Stimulated activated CD4-positive, alpha-beta T cell treated with anti-CD3 and anti-CD28 coated beads, Interleukin-2, amount 100 ng/mL, for 48 hours (primary cell): ENCODE measurements at places on chromosomes 4 and X.

DNA sequence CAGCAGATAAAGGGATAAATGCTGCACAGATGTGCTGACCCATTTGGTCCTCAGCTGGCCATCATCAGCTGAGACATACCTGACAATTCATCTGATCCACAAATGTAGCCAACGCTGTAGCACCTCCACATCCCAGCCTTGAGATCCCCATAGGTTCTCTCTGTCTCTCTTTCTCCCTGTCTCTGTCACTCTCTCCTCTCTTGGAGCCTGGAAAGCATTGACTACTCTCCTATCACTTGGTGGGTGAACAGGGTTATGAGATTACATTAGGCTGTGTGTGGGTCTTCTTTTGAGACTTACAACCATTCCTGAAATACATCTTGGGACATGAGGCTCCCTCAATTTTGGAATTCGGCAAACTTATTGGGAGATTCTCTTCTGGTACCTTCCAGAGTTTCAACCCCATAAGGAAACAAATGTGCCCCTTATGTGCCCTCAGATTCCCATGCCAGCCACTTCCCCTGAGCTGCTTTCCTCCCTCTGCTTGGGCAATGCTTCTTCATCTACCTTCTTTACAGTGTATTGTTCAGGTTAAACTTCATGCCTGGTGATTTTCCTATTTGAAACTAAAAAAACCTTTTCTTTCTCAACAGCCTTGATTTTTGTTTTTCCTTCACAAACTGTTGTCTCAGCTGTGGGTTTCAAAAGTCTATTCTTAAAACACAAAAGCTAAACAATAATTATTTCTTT lies 29.1 kb upstream of the FGF2 start:
- DNase-seq, result no peak

- DNase-seq, result no peak
Measured at GRCh38 chr4:186642998-186643397, 80.7 kb downstream of the FAT1 start.

- DNase-seq, result no peak
Measured at GRCh38 chr4:40998675-40999358, 215.5 kb downstream of the APBB2 start.

DNA sequence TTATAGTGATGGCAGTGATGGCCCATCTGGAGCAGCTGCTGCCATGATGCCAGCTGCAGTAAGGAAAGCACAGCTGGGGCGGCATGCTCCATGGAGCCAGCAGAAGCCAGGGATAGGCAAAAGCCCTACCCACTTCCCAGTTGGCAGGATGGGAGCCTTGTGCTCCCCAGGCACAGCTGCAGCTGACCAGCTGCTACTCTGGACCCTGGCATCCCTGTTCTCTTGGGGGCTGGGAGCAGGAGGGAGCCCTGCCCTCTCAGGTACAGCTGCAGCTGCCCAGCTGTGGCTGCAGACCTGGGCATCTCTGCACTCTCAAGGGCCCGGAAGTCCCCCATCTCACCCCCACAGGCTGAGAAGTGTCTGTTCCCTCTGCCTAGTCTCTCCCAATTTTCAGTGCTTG lies 531.9 kb downstream of the PCDH18 start:
- DNase-seq, result no peak

DNA sequence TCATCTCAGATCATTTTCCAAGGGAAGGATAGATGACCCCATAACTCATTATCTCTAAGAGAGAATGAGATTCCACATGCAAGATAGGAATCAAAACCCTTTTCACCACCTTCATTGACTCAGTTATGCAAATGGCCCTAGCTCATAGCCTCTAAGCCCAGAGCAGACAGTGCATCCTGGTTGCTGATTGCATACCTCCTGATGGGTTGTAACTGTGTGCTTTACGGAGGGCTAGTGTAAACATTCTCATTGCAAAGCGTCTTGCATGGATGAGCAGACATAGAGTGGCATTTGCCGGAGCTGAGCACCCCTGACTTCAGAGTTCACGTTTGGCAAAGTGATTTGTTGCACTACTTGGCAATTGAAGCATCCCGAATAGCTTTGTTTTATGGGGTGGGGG lies 151.0 kb downstream of the VCX3A start:
- DNase-seq, result no peak

DNA sequence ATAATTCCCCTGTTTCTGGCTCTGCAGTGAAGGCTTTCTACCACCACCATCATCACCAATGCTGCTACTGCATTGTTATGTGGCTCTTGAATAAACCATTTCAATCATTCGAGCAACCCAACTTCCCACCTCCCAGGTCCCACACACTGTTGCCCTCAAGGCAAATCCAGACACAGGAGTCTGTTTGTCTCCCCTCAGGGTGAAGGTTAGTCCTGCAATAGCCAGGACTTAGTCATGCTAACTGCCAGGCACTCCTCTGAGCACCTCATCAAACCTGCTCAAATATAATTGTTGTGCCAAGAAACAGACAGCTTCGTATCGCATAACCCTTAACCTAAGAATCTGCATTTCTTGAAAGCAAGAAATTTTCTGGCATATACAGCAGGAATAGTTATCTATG lies 213.2 kb downstream of the KDR start:
- no peak for DNase-seq

DNA sequence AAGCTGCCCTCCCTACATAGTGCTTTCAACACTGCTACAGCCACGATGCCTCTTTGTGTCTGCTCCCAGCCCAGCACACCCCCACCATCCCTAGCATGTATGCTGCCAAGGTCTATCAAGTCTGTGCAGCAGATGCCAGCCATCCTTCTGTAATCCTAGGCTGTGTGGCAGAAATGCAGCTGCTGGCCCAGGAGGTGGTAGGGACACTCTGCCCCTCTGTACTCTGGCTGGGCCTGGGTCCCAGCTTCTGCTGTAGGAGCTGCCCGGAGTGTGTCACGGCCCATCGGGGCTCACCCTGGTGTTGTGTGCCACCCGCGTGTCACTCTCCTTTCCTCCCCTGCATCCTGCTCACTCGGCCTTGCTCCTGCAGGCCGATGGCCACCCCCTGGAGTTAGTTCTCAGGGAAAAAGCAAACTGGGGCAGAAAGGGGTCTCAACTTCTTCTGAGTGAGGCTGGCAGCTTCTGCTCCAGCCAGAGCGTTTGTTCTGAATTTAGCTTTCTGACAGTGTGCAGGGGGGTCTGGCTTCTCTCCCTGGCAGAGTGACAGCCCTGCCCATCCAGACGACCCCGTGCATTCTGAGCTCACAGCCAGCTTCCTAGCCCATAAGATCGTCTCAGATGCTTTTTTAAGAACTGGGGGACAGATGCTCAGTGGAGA lies 22.7 kb downstream of the PSAPL1 start:
- DNase-seq, result no peak

- no peak for DNase-seq
Measured at GRCh38 chrX:12446342-12447075, 308.2 kb downstream of the FRMPD4 start.

GRCh38 chr4:147039976-147040575 lies 94.4 kb upstream of the TTC29 start:
- DNase-seq, result no peak

DNA sequence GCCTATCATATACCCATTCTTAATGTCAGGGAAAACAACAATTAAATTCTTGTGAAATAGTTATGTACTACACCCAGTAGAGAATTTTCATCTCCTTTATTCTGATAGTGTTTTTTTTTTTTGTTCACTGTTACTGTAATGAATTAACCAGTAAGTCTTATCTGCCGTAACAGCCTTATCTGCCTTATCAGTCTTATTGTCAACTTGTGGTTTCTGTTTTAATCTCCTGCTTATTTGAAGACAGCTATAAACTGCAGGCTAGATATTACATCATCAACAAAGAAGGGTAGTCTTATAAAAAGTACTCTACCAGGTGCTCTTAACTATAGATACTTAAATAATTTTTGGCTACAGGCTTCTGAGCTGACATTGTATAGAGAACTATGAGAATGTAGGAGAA lies 79.5 kb downstream of the MAGEB5 start:
- DNase-seq, result no peak

- DNase-seq, result no peak
Measured at GRCh38 chrX:18255059-18255458, 34.4 kb upstream of the BEND2 start.

DNA sequence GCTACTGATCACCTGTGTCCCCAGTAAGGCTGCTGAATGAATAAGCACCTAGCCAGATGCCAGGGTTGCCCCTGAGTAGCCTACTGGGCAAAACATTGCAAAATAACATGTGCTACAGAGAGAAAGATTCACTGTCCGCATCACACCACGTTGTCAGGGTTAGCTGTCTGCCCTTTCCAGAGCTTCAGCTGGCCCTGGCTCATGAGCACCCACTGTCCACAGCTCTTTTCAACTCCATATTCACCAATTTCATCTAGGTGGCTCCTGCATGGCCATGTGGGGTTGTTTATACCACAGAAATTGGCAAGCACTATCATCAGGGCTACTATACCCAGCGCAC lies 227.7 kb upstream of the PSAPL1 start:
- DNase-seq, result no peak

DNA sequence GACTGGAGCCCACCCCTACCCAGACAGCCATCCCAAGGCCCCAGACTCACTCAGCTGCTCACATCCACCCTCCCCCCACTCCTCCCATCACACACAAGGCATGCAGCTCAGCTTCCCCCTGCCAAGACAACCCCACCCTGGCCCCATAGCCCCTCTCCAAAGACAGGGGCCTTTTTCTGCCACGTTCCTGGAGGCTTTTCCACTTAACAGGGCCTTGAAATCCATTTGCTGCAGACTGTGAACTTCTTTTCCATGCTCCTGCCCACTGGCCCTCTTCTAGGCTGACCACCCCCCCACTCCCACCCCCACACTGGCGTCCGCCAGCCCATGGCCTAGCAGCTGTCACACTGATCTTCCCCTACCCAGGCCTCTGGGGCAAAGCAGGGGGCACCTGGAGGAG lies 76.0 kb downstream of the PJA1 start:
- DNase-seq, result no peak

GRCh38 chrX:108053218-108053617 lies 8.4 kb downstream of the VSIG1 start:
- no peak for DNase-seq

DNA sequence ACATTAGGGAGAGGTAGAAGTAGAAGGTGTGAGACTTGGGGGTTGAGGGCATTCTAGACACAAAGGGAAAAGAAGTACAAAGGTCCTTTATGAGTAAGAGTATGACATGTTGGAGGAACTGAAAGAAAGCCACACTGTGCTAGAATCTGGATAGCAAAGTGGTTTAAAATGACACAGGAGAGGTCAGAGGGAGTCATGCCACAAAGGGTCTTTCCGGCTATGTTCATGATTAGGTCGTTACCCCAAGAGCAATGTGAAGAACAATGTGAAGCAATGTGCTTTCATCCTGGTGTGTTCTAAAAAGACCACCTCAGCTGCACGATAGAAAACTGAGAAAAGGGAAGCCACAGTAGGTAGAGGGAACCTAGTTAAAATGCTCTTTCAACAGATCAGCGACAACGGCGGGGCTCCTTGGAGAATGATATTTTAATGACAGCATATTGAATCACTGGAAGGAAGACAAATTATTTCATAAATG lies 29.2 kb downstream of the SMIM14 start:
- no peak for DNase-seq

- no peak for DNase-seq
Measured at GRCh38 chrX:24242649-24243175, 71.2 kb downstream of the SUPT20HL2 start.

DNA sequence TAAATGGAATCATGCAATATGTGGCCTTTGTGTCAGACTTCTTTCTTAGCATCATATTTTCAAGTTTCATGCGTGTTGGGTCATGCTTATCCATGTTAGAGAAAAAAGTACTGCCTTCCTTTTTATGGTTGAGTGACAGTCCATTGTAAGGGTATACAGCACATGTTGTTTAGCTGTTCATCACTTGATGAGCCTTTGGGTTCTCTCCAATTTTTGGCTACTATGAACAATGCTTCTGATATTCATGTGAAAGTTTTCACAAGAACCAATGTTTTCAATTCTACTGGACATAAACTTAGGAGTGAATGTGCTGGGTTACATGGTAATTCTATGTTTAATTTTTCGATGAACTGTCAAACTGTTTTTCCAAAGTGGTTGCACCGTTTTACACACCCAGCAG lies 28.1 kb upstream of the LNX1 start:
- DNase-seq, result no peak
